ENCODE measurements at places on chromosomes 1 and 21.

GRCh38 chr1:88079036-88079435 lies 605.0 kb upstream of the PKN2 start:
- DNase-seq: no peak

GRCh38 chr1:1058921-1059493 lies 15.1 kb downstream of the RNF223 start:
- DNase-seq: no peak

DNA sequence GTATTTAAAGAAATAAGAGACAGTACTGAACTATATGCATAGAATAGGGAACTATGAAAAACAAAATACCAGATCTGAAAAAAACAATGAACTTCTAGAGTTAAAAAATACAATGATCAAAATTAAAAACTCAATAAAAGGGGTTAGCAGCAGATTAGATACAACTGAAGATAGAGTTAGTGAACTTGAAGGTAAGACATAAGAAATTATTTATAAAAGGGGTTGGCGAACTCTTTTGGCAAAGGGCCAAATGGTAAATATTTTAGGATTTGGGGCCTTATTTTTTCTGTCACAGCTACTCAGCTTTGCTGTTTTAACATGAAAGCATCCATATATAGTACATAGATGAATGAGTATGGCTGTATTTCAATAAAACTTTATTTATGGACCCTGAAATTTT lies 111.4 kb downstream of the ST3GAL3 start:
- DNase-seq: no peak

DNA sequence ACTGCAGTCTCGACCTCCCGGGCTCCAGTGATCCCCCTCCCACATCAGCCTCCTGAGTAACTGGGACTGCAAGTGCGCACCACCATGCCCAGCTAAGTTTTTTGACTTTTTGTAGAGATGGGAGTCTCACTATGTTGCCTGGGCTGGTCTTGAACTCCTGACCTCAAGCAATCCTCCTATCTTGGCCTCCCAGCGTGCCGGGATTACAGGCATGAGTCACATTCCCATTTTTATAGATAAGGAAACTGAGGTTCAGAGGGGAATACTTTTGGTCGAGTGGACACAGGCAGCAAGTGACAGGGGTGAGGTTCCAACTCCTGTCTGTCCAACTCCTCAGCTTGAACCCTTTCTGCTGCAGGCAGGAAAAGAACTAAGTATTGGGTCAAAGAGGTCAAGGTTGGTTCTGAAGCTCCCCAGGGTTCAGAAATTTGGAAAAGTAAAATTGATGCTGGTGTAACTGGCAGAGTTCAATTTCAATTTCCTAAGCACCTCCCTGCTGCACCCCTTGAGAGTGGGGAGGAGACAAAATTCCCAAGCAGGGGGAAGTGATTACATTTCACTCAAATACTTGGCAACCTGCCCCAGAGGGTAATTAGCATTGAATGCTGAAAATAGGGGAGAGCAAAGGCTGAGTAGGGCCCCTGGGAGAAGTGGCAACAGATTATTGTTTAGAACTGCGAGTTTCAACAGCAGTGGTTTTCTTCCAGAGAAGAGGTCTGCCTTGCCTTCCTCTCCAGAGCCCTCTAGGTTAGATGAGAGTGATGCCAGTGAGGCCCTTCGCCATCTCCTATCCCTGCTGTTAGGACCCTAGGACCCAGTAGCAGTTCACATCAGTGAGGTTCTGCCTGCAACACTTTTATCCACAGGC lies 17.5 kb upstream of the ALPL start:
- DNase-seq: no peak

- no peak for DNase-seq
These were observed 561 bp upstream of the COQ8A start for GRCh38 chr1:226939438-226940028.

DNA sequence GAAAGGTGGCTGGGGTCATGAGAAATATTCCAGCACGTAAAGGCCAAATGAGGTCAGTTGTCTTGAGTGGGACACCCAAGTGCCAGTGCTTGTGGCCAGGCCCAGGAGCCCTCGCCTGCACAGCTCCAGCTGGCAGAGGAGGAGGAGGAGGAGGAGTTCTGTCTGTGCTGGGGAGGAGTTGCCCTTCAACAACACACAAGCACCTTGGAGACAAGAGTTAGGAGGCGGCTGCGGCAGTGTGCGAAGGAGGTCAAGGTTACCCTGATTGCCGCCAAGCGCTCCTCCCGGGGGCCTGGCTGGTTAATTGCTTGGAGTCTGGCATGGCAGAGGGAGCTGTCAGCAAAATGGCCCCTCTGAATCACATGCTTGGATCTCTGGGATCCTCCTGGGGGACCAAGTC lies 45.1 kb downstream of the GRIK3 start:
- DNase-seq: no peak

- no peak for DNase-seq
These were observed 611.1 kb downstream of the BRINP3 start for GRCh38 chr1:189866606-189867005.

DNA sequence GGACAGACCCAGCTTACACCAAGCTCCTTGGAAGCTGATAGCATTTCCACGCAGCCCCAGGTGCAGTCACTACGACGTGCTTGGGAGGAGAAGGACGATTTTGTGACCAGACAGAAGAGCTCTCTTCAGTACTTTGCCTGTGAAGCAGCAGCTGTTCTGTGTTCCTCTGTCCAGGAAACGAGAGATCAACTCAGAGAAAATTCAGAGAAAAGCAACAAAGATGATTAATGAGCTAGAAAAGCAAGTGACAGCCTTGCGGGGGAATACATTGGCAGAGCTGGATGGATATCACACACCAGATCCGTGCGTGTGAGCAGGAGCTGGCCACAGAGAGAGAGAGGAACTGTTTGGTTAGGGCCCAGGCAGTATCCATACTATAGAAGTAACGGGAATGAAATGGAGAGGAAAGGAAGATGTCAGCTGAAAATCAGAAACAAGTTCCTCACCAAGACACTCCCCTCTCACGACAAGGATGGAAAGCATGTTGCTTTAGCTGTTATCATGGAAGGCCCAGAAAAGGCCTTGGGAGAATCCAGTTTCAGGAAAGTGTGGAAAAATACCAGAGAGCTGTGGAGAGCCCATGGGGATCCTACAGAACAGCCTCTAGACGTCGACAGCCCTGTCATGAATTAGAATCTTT lies 106.2 kb downstream of the TOMM20 start:
- DNase-seq: no peak

GRCh38 chr1:180842052-180842451 lies 70.6 kb upstream of the KIAA1614 start:
- DNase-seq: no peak

DNA sequence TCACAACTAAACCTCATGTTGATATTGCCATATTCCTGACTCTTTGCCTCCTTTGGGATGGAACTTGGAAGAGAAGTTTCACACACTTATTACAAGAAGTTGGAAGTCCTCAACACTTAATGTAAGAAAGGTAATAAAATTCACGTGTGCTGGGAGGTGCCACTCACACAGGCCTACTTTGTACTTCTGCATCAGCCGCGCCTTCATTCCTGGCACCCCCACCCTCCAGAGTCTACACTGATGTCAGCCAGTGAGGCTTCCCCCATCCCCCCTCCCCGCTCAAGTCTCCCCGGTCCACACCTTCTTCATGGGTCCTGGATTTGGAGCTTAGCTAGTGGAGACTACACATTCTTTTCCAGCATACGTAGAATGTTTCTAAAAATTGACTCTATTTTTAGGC lies 24.8 kb upstream of the SLC45A1 start:
- no peak for DNase-seq

Data from NCI-H526 treated with DMSO at 0.1 percent for 48 hours (cell line).